Fibroblast of skin of left quadriceps (primary cell): ENCODE measurements at places on chromosomes 1 and 21.

DNA sequence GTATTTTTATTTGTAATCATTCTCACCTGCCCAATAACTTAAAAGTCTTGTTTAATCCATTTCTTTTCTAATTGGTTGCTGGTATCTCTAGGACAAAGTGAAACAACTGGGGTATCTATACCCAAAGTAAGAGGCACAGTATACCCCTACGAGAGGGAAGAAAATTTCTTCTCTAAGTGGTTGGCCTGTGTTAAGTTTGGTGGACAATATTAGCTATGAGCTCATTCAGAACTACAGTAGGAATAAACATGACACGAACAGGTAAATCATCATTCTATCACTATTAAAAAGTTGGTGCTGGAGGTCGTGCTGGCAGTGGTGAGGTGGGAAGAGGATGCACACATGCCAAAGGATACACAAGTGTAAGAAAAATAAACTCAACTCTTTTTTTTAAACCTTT lies 99.6 kb downstream of the ZNF644 start:
- no peak for DNase-seq

GRCh38 chr21:33951276-33952178 lies 35.9 kb upstream of the ATP5PO start:
- no peak for DNase-seq

GRCh38 chr1:47216278-47217059 lies 15.6 kb downstream of the TAL1 start:
- DNase-seq, result no peak

GRCh38 chr1:119917304-119918055 lies 21.2 kb upstream of the ADAM30 start:
- no peak for DNase-seq

DNA sequence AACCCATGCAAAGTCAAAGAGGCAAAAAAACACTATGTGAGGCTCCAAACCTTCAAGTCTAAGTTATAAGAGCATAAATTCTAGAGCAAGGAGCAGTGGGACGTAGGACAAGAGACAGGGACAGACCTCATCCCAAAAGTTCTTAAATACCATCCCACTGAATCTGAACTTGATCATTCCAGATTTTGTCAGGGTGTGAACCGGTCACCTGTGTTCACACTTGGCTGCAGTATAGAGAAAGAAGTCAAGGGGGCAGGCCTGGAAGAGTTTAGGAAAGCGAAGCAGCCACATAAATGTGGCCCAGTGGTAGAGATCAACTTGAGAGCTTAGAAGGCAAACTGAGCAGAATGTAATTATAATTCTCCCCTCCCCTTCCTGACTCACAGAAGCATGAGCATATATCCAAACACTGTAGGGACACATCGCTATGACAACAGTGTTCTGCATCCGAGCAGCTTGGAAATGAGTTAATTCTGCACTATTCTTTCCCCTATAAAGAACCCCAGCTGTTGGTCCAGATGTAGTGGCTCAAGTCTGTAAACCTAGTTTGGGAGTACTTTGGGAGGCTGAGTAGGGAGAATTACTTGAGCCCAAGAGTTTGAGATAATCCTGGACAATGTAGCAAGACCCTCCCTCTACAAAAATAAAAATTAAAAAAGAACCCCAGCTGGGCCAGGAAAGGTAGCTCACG lies 2.7 kb downstream of the AKR7A2 start:
- no peak for DNase-seq

- DNase-seq, result no peak
These were observed 4.8 kb downstream of the KMO start for GRCh38 chr1:241536969-241537368.

DNA sequence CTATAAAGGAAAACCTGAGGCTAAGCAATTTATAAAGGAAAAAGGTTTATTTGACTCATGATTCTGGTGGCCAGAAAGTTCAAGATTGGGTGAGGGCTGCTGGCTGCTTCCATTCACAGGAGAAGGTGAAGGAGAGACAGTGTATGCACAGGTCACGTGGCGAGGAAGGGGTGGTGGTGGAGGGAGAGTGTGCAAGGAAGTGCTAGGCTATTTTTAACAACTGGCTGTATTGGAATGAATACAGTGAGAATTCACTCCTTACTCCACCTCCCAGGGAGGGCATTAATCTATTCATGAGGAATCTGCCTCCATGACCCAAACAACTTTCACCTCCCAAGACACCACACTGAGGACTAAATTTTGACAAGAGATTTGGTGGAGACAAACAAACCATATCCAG lies 51.0 kb downstream of the SYDE2 start:
- no peak for DNase-seq

DNA sequence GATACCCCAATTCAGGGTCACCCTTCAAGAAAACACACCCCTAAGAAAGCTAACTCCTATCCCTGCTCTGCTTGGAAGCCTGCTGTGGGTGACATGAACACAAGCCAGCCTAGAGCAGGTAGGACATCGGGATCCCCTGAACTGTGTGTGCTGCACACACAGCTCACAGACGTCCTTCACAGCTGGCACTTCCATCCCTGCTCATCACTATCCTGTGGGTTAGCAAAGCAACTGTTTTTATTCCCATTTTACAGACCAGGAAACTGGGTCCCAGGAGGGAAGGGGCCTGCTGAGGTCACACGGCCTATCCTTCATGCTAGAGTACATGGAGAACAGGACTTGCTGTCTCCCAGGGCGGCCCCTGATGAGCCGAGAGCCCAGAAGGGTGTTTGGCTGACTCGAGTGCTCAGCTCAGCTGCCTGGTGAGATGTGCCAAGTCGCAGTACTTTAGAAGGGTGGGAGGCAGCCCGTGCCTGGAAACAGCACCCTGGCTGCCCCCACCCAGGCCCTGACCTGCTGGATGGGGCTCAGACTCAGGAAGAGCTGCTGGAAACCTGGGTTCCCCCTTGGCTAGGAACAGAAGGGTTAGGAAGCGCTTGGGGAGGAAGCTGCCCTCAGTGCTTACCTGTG lies 28.3 kb upstream of the BTG2 start:
- no peak for DNase-seq

- DNase-seq, result no peak
These were observed 146.0 kb downstream of the MAGI3 start for GRCh38 chr1:113536182-113536780.

DNA sequence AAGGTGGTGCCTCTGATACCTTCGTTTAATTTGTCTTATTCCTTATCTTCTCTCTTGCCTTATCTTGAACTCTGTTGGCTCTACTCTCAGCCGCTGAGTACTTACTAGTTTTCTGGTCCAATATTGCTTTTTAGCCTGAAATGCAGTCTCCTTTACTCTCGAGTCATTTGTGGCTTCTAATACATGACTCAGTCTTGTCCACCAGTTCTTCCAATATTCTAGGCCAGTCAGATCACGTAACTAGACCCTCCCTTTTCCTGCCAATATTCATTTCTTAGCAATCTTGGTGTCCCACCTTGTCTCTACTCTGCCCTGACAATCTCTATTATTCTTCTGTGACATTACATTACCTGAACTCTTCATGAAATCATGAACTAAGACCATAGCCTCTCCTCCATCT lies 555.8 kb downstream of the DPYD start:
- no peak for DNase-seq

- no peak for DNase-seq
These were observed 33.7 kb upstream of the SGIP1 start for GRCh38 chr1:66500301-66500700.

- no peak for DNase-seq
These were observed 113.1 kb upstream of the ESRRG start for GRCh38 chr1:216836316-216836715.

DNA sequence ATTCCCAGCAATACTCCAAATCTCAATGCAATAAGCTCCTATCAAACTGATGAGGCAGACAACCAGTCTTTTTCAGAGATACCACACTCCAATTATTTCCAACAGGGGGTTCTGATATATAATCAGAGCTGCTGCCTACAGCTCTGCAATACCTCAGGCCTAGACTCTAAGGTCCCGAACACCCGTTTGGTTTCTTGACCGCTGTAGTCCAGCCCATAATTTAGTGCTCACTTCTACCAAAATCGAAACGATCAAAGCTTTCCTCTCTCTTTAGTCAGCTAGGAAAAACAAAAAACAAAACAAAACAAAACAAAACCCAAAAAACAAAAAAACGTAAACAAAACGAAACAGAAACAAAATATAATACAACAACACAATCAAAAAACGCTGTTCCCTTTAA lies 453.0 kb downstream of the NEGR1 start:
- no peak for DNase-seq

DNA sequence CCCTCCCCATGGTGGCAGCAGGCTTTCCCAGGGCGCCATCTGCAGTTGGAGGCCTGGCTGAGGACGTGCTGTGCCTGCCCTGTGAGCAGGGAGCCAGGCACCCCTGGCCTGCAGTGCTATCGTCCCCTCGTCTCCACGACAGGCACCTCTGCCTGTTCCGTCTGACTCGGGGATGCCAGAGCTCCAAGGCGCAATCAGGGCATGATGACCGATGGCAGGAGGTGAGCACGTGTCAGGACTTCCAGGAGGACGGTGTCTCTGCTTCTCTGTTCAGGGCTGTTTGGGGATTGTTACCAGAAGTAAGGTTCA lies 125.2 kb downstream of the PCBP3 start:
- DNase-seq, result no peak

DNA sequence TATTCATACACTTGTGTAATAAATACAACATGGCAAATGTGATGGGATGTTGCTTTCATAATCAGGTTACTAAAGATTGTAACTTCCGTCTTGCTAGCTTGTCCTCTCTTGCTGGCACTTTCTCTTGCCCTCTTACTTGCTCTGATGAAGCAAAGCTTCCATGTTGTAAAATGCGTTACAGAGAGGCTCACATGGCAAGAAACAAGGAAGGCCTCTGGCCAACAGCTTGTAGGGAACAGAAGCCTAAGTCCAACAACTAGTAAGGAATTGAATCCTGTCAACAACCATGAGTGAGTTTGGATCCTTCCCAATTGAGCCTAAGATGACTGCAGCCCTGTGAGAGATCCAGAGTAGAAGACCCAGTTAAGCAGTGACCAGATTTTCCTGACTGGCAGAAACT lies 15.4 kb downstream of the TMED5 start:
- DNase-seq, result no peak

GRCh38 chr1:154749078-154749760 lies 120.9 kb downstream of the KCNN3 start:
- no peak for DNase-seq

DNA sequence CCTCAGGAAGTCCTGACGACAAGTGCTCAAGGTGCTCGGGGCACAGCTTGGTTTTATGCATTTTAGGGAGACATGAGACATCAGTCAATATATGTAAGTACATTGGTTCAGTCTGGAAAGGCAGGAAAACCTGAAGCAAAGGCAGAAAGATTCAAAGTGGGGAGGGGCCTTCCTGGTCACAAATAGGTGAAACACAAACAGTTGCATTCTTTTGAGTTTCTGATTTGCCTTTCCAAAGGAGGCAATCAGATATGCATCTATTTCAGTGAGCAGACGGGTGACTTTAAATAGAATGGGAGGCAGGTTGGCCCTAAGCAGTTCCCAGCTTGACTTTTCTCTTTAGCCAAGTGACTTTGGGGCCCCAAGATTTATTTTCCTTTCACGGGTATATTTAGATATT lies 8.9 kb upstream of the RNF187 start:
- no peak for DNase-seq

GRCh38 chr1:221868593-221869303 lies 126.9 kb upstream of the DUSP10 start:
- DNase-seq, result peak; percentile 76

GRCh38 chr1:202958544-202959275 lies 598 bp upstream of the ADIPOR1 start:
- no peak for DNase-seq

- no peak for DNase-seq
These were observed 330.5 kb upstream of the B3GALT2 start for GRCh38 chr1:193516755-193517388.

GRCh38 chr1:209585672-209586071 lies 2.2 kb downstream of the CAMK1G start:
- no peak for DNase-seq

DNA sequence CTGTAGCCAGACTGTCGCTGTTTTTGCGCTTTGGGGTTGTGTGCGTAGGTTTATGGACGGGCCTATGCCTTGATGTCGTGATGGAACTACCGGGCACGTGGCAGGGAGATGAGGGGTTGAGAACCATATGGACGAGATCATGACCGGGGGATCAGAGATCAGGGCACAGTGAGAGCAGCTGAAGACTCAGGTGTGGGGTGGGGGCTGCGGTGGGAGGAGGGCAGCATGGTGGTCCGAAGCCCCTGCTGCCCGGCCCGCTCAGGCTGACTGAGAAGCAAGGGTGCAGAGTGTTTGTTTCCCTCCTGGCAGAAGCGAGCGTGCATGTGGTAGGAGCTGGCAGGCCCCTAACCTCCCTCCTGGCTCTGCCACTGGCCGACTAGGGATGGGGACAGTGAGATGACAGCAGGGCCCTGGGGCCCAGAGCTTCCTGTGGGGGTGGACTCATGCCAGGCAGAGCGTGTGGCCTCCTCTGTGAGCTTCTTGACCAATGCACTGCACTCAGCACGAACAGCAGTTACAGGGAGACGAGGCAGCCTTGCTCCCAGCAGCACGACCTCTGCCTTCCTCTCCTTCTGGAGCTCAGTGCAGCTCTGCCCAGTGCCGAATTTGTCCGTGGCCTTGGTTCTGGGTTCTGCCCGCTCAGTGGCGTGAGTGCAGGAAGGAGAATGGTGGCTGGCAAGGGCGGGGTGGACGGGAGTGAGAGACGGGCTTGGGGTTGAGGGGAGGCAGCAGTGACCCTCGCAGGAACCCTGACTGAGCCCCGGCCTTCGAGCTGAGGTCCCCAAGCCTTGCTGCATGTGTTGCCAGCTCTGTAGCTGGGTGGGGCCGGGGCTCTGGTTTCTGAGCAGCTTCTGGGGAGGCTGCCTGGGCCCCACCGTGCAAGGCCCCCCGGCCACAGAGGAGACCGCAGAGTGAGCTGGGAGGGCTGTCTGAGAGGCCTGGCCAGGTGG lies 22.2 kb upstream of the LRRC3 start:
- no peak for DNase-seq

DNA sequence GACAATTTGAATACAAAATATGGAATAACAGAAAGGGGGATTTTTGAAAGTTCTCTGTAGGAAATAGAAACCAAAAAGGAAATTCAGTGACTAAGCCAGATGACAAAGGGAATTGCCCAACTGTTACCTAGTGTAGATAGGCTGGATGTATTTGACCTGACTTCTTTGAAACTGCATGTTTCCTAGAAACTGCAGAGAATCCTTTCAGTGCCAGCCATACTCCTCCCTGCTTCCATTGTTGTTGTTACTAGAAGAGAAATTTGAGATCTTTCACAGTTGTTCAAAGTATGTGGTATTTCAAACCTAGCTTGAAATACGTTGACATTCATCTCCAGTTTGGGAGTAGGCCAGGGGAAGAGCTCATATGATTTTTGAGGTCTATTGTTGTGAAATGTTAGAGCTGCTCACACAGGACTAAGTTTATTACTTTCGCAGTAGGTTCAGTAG lies 1.8 kb upstream of the GBP5 start:
- peak; percentile 78 for DNase-seq
